ENCODE measurements at places on chromosomes 16 and 17. TPM values are rescaled to one million over a fixed set of nuclear protein-coding genes. Genes with fewer than 3 reads are reported as not detected.

DNA sequence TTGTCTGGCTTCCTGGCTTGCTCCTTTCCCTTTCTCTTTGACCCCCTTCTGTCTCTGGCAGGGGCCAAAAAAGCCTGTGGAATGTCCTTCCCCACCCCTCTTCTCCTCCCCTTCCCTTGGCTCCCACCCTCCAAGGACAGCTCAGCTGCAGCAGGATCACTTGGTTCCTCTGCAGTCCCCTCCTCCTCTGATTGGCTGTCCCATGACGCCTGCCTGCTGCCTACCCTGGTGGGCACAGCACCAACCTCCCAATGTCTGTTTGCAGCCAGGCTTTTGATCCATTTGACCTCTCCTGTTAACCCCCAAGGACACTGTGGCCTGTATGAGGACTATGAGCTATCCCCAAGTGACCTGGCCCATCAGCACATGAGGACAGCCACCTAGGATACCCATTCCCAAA, 14.8 kb upstream of the MTMR4 start:
- DNase-seq: no peak

The KCNJ2 gene
- total RNA-seq: 13.6 TPM

- no peak for DNase-seq
These were observed 23.5 kb downstream of the TUBG1 start for GRCh38 chr17:42632949-42633444.

DNA sequence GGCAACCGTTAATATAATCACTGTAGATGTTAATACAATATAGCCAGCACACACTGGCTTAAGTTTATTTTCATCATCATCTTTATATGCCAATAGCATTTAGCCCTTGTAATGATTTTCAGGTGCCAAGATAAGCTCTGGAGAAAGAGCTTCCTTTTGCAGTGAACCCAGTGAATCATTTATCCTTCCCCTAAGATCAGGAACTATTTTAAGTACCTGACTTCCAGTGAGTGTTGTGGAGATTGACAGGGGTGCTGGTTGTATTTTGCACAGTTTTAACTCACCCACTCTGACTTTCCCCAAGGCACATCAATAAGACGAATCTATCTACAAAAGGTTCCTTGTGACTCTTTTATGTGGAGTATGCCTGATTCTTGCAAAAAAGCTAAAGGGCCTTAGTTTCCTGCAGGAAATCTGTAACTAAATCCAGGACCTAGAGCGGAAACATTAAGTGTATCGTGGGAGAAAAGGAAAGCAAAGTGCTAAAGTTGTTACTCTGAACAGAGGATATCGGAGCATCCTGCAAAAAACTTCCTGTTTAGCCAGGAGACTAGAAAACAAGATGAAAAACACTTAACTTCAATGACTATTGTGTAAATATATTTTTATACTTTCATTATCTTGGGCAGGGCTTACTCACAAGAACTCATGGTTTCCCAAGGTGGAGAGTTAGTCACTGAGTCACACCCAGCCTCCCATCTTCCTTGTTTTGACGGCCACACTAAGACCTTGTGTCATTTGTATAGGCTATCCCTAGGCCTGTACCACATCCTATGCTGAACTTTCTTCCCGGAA, 183.6 kb downstream of the MAP2K6 start:
- DNase-seq: no peak

- DNase-seq: peak; percentile 79
These were observed 24.1 kb downstream of the BAHCC1 start for GRCh38 chr17:81419319-81419885.

GRCh38 chr17:79555543-79555942, 55.3 kb downstream of the RBFOX3 start:
- DNase-seq: no peak

The TEKT1 gene
- total RNA-seq: 25.6 TPM

DNA sequence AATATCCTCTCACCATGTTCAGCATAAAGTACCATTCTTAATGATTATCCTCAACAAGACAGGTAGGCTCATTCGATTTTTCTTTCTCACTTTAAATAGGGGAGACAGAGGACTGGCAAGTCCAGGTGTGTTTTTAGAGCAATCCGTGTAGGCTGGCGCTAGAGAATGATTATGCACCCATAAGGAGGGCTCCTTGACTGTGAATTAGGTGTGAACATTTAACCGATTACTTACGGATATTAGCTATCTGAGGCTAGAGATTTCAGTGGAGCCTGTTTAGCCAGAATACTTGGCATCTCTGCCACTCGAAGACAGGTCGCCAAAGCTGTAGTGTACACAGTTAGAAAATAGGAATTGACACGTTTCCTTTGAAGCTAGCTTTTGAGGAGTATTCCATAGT, 1.9 kb downstream of the SEC14L1 start:
- no peak for DNase-seq

- no peak for DNase-seq
These were observed 73.0 kb upstream of the COX10 start for GRCh38 chr17:13996276-13996675.

The KRT27 gene
- total RNA-seq: 0.24 TPM

GRCh38 chr17:76994237-76994637, 126.0 kb downstream of the MGAT5B start:
- no peak for DNase-seq

DNA sequence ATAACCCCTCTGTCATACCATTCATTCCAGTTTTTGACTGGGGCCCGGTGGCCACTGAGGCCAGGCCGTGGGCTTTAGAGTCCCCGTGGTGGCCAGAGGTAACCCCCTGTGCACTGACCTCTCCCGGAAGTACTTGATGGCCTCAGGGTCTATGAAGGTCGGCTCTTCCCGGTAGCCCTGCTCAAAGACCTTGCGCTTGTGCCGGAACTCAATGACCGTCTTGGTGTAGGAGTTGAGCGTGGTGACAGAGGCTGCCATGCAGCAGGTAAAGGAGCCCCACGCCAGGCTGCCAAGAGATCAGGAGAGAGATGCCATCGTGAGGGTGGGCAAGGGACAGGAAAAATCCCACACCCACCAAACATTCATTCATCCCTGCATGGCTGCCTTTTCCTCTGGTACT, 234.8 kb downstream of the GSG1L start:
- no peak for DNase-seq

DNA sequence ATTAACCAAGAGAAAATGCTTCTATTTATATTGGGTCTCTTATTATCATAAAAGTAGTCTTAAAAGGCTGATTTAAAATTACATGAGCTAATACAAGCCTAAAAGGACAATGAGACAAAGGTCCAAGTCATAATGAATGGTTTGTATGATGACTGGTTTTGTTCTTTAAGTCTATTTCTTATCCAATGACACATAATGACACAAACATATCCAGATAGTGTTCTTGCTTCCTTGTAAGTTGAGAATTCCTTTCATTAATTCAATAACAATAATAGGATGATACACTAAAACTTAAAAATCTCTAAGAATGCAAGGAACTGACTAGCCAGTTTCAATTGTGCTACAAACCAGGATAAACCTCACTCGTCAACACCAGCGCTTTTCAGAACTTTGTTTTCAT, 244.1 kb downstream of the CEP112 start:
- DNase-seq: no peak

GRCh38 chr17:11807606-11808005, 189.7 kb downstream of the ZNF18 start:
- no peak for DNase-seq

DNA sequence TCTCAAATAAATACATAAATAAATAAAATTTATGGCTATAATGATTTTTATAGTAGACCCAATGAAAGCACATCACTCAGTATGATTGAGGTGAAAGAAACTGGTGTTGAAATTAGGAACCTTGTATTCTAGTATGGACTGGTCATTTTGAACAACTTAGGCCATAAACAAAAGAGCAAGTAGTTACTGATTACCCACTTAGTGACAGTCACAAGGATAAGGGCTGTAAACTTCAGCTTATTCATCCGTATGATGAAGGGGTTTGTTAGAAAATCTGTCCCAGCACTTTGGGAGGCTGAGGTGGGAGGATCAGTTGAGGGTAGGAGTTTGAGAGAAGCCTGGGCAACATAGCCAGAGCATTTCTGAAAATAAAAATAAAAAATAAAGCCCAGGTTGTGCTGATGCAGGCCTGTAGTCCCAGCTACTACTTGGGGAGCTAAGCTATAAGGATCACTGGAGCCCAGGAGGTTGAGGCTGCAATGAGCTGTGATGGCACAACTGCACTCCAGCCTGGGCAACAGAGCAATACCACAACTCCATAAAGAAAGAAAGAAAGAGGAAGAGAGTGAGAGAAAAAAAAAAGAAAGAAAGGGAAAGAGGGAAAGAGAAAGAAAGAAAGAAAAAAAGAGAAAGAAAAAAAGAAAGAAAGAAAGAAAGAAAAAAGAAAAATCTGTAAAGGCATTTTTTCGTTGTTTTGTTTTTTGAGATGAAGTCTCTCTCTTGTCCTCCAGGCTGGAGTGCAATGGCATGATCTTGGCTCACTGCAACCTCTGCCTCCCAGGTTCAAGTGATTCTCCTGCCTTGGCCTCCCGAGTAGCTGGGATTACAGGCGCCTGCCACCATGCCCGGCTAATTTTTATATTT, 4.2 kb upstream of the SPAG9 start:
- no peak for DNase-seq

DNA sequence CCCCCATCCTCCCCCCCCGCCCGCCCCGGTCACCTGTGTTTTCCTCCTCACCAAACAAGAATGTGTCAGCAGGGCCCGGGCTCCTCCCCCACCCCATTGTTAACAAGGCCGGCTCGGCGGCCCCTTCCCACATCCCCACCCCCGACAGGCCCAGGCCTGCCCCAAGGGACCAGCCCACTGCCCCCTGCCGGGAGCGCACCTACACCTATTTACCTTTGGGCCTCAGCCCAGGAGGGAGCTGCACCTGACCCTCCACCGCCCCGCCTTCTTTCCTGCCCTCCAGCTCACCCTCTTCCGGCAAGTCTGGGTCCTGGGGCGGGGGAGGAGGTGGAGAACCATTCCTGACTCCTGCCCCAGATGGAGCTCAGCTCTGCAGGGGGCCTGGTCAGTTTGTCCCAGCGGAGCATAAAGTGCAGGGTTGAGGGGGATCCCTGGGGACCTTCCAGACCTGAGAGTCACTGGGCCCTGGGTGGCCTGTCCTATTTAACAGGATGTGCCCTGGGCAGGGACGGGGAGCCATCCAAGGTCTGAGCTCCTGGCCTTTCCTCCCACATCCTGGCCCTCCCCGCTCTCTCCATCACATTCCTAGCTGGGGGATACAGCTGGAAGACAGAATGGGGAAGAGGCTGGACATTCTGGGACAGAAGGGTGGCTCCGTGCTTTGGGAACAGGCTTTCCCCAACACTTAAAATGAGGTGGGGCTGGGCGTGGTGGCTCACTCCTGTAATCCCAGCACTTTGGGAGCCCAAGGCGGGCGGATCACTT, 8.3 kb downstream of the FOXJ1 start:
- DNase-seq: peak; percentile 83

DNA sequence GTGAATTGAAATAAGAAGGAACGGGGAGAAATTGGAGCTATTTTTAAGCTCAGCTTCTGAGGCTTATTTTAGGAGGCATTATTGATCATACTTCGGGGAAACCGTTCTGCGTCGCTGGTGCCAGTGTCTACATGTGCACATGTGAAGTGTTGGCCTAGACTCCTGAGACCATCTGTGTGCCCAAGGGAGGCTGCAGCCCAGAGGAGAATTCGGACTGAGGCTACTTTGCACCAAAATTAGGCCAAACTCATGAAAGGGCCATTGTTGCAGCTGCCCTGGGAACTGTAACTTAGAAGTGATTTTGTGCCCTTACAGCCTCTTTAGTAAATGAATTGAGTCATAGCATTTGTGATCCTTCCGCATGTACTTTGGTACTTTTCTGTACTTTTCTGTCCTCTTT, 102.0 kb upstream of the NOL11 start:
- no peak for DNase-seq

- no peak for DNase-seq
These were observed 2.4 kb upstream of the PRR15L start for GRCh38 chr17:47959825-47960655.

- DNase-seq: no peak
These were observed 6.1 kb upstream of the PDP2 start for GRCh38 chr16:66874079-66874775.

DNA sequence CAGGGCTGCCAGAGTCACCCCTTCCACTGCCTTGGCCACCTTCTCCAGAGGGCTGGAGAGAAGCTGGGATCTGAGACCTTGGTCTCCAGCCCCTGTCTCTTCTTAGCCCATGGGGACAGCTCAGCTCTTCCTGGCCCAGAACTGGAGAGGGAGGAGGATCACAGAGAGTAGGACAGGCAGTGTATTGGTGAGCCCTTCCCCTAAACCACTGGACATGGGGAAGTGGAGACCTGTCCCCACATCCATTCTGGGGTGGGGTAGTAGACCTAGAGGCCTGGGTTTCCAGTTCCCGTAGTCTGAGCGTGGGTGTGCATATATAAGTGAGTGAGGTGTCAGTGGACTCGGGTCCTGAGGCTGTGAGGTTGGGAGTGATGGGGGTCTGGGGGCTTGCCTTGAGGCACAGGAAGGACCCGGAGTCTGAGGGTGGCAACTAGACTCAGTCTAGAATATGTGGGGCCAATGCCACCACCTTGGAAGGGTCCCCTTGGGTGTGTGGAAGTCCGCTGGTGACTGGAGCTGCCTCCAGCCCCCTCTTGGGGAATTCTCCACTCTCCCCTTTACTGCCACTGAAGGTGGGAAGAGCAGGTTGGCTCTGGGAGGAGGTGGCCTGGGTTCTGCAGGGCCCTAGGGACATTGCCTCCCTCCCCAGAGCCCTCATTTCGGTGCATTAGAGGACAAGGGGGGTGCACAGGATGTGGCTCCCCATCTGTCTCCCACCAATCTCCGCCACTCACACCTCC, 19.9 kb downstream of the GJD3 start:
- no peak for DNase-seq

GRCh38 chr16:22624038-22624799, 113.5 kb downstream of the NPIPB5 start:
- no peak for DNase-seq

GRCh38 chr17:31391496-31391949, at the start of gene RAB11FIP4:
Gene RAB11FIP4 (plus strand): TSS chr17:31391675. CDS start chr17:31391853, 178 bp downstream.
- peak; percentile 16 for DNase-seq

The SLC38A8 gene
- not detected for total RNA-seq

DNA sequence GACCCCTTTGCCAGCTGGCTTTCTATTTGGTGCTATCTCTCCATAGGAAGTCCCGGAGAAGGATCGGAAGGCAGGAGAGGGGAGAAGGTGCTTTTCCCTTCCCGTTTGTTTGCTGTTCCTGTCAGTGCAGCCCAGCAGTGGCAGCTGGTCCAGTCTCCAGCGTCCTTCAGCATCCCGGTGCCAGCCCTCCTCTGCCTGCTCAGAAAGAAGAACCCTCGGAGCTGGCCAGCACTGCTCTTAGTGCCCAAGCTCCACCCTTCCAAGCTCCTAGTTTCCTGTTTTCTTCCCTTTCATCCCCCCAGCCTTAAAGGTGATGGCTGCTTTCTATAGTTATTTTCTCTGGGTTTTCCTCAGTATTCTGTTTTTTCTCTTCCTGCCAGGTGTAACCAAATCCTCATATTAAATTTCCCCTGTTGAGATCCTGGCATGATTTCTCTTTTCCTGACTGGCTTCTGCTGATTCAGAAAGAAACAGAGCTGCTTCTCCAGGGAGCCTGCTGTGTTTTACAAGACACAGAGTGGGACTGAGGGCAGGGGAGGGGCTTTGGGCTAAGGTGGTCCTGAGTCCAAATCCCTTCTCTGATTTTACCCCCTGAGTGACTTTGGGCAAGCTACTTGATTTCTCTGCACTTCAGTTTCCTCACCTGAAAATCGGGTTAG, 186.8 kb downstream of the COPRS start:
- DNase-seq: no peak

- no peak for DNase-seq
These were observed 15.8 kb downstream of the CYTH1 start for GRCh38 chr17:78766225-78766624.

The KRT32 gene
- total RNA-seq: not detected

The GNGT2 gene
- total RNA-seq: 14.7 TPM

The PDE6G gene
- total RNA-seq: not detected

The SCNN1B gene
- 48.8 TPM for total RNA-seq

- no peak for DNase-seq
These were observed 58.0 kb upstream of the MRTFB start for GRCh38 chr16:14013145-14013570.

- no peak for DNase-seq
These were observed 107.5 kb downstream of the METRNL start for GRCh38 chr17:83186751-83187421.
